Activated CD4-positive, alpha-beta T cell treated with anti-CD3 and anti-CD28 coated beads, Interleukin-2, amount 50 U/mL, for 4 hours (primary cell): ENCODE measurements at places on chromosomes 7 and 10.

DNA sequence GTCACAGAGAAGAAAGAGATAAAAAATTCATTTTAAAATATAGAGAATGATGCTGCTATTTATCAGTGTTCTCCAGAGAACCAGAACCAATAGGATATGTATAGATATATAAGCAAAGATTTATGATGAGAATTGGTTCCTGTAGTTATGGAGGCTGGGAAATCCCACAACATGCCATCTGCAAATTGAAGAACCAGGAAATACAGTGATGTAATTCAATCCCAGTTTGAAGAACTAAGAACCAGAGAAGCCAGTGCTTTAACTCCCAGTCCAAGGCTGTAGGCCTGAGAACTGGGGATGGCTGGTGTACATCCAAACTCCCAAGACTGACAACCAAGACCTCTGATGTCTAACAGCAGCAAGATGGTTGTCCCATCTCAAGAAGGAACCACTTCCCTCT is 192.9 kb upstream of the PLXDC2 start:
- DNase-seq = no peak

GRCh38 chr7:41096917-41097316 is 606.0 kb downstream of the INHBA start:
- DNase-seq = no peak

GRCh38 chr7:24129597-24129996 is 154.4 kb upstream of the NPY start:
- no peak for DNase-seq

GRCh38 chr10:14584661-14585060 is 190.0 kb downstream of the FAM107B start:
- DNase-seq = no peak

DNA sequence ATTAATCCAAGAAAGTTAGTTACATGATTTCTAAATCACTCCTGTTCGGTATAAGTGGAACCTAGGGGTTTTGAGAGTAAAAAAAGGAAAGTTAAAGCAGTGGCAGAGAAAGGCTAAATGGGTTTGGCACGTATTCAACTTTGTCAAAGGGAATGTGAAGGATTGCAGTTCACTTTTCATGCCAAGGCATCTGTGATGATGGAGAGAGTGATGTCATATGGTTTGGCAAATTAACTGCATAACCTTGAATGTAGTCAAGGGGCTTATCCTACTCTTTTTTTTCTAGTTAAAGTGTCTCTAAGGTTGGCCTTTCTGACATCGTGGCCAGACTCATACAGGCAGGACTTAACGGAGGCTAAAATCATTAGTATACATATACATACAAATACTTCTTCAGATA is 277.8 kb downstream of the EXOC4 start:
- DNase-seq = no peak

GRCh38 chr7:158039270-158039669 is 548.4 kb downstream of the PTPRN2 start:
- no peak for DNase-seq
